ENCODE measurements at places on chromosomes 7 and 10.

DNA sequence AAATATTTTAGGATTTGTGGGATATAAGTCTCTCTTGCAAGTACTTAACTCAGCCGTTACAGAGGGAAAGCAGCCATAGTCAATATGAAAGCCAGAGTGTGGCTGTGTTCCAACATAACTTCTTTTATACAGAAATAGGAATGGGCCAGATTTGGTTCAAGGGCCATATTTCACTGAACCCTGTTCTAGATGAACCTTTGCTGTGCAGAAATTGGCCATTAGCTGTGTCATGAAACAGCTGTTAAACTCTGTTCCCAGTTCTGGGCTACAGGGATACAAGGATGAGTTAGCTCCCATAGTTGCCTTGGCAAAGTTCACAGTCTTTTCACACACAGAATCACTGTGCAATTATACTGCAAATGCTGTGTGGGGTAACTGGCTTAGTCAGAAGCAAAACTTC, 213.9 kb upstream of the LRRN3 start:
- DNase-seq = no peak

GRCh38 chr7:100153708-100154535, 4.6 kb downstream of the TRAPPC14 start:
- DNase-seq = no peak

- no peak for DNase-seq
Observed at GRCh38 chr7:29480451-29480850, 83.2 kb upstream of the PRR15 start.

DNA sequence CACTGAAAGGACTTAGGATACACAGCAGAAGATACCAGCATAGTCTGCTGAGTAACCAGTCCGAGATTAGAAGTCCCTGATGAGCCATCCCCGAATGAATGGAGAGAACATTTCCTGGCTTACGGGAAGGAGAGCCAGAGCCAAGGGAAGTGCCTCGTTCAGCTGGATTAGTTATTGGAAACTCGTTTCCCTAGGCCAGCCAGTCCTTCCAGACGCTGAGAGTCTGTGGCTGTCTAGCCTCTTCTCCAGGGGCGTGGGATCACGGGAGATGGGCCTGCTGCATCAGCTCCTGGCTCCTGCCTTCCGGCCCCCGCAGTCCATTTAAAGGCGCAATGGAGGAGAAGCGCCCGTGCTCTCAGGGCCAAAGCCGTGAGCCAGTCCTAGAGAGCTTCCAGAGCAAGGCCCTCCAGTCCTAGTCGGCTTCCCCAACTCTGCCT, 712.8 kb downstream of the PARD3 start:
- no peak for DNase-seq

DNA sequence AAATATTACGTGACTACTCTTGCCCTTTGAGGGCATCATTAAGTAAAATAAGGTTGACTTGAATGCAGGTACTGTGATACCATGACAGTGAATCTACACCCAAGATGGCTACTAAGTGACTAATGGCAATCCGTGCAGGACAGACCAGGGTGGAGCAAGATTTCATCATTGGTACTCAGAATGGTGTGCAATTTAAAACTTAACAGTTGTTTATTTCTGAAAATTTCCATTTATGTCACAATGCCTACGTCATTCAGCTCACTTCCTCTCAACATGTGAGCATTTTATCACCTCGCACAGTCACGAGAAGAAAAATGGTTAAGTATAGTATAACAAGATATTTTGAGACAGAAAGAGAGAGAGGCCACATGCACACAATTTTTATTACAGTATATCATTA, 50.3 kb upstream of the MET start:
- DNase-seq = no peak

DNA sequence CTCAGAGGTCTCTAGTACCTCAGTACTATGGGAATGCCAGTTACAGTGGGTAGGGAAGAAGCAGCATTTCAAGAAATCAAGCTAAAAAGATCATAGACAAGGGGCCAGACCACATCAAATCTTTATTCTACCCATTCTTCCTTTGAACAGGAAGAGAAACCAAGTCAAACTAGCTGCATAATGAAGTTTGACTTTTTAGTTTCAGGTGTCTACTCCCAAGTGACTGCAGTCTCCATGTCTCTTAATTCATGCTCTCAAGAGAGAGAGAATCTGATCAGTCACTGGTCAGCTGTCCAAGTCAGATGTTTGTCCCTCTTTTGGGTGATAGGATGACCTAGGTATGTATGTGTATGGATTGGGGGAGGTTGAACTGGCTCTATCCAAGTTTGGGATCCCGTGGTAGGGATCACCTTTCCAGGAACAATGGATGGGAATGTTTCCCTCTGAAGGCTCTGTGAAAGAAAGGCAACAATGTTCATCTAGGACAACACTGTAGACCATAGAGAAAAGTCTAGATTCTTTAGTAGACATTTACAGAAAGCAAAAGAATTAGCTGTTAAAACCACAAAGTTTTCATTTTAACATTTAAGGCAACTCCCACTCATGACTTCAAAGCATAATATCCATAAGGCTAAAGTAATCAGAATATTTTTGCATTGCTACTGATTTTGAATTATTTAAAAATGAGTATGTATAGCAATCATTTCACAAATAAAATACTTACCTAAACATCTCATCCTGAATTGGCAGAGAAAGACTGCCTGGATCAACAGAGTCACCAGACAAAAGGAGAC, 30.1 kb upstream of the PRTFDC1 start:
- DNase-seq = no peak

DNA sequence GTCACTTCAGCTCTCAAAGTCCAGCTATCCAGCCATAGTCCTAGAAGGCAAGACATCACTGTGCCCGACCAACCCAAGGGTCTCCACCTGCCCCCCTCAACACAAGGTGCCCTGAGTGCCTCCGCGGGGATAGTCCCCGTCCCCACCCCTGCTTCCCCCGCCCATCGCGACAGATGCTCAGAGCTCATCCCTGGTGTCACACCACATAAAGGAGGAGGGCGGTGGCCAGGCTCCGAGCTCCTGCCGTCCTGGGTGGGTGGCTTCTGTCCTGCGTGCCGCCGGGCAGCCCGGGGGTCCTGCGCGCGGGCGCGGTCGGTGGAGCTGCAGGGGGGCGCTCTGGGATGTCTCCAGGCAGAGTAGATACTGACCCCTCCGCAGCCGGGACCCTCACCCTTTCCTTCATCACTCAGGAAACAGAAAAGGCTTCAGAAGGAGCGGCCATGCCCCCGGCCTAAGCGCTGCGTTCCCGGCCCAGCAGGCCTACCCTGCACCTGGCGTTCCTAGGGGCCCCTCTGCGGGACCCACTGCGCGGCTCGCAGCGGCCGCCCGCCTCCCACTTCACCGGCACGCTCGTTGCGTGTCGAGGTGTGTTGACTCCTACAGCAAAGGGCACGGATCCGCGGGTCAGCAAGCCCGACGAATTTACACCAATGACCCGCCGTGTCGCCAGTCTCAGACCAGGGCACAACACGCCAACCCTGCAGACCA, 53.4 kb downstream of the ALOX5 start:
- no peak for DNase-seq

- DNase-seq = peak; percentile 76
Observed at GRCh38 chr7:43648473-43649406, 65.8 kb downstream of the STK17A start.

DNA sequence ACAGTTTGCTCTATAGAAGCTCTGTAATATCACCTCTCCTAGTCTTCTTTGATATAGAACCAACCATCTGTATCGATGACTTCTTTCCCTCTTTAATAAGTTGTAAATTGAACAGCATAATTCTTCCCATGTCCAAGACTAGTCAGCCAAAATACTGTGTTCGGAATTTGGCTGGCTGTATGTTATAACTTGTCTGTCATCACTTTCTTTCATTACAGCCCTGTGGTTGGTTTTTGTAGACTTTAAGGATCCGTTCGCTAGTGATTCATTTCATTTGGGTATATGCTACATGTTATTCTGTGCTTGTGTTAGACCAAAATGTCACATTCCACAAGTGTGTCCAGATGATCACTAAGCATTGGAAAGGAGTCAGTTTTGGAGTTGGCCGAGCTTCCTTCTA, 155.4 kb upstream of the ITGB1 start:
- no peak for DNase-seq

- DNase-seq = no peak
Observed at GRCh38 chr10:131453721-131454634, 142.5 kb upstream of the TCERG1L start.

DNA sequence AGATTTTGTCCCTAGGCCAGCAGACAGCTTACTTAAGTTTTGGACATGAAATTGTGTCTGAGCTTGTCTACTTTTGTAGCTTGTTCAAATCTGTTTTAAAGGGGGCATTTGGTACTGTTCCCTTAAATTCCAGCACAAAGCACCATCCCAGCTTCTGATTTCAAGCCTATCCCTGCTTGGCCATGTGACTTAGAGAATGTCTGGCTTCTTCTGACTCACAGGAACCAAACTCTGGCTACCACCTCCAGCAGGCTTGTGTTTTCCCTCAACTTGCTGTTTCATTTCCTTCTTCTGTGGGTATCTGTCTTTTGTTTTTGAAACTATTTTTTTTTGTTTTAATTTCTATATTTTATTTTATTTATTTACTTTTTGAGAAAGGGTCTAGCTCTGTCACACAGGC, 97.9 kb upstream of the FZD8 start:
- no peak for DNase-seq

- no peak for DNase-seq
Observed at GRCh38 chr7:43677864-43678263, 51.5 kb downstream of the COA1 start.

DNA sequence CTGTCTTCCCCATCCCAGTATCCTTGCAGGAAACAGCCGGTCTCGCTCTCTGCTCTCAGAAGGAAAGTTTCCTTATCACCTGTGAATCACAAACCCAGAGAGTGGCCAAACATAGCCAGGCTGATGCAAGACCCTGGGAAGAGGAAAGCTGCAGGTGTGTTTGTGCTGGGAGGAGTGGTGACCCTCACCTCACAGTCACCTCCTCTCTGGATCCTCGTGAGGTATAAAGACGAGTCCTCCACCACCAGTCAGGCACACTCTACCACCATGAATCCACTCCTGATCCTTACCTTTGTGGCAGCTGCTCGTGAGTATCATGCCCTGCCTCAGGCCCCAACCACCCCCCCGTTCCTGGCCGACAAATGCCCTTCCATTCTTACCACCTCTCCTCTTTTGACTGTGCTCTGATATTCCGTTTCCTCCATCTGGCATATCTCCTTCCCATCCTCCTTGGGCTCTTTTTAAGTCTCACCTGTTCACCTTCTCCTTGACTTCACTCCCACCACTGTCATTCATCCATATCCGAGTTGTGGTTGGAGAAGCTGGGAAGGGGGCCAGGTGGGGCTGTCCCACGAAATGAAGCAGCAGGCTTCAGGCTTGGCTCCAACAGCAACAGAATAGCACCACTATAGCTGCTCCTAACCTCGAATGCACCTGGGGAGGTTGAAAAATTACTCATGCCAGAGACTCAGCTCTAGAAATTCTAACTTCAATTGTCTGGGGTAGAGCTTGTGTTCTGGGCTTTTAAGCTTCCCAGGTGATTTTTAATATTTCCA, at the start of gene PRSS1:
PRSS1 (plus strand) TSS at position 255 of the 776 bp plus-strand sequence; CDS start at position 268, 13 bp downstream.
- DNase-seq = no peak

DNA sequence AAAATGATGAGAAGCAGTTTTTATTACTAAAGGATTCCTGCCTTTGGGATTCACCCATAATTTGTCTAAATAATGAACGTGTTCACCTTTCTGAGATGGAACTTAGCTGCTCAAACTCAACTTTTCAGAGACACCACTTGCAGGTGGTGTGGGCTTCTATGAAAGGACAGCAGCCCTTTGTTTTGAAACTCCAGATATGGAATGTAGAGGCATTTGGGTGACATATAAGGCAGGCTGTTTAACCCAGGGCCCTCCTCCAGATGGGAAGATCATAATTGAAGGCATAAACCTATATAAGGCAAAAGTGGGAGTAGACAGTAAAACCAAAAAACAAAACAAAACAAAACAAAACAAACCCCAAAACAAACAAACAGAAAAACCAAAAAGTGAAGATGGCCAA, 11.9 kb upstream of the HUS1 start:
- no peak for DNase-seq

- DNase-seq = no peak
Observed at GRCh38 chr10:58734116-58734515, 221.4 kb downstream of the BICC1 start.

GRCh38 chr7:94395141-94396036, 694 bp downstream of the COL1A2 start:
- DNase-seq = peak; percentile 72
